ENCODE measurements at places on chromosomes 3 and 15.

DNA sequence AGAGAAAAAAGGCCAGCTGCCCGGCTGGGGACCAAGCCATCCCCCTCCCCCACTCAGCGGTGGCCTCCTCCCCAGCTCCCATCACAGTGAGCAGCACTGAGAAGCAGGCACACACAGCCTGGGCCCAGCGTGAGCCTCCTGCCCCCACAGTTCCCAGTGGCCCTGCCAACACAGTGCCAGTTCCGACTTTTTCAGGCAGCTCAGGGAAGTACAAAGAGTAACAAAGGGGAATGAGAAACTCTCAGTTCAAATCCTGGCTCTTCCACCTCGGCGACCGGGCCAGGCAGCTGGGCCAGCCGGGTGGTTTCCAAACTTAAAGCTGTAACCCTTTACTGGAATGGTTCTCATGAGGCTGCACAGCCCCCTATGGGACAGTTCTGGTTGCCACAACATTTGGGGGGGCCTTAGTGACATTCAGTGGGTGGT is 18.5 kb downstream of the TNK2 start:
- DNase-seq, result no peak

GRCh38 chr15:47675735-47676134 is 41.6 kb upstream of the SEMA6D start:
- DNase-seq, result no peak

DNA sequence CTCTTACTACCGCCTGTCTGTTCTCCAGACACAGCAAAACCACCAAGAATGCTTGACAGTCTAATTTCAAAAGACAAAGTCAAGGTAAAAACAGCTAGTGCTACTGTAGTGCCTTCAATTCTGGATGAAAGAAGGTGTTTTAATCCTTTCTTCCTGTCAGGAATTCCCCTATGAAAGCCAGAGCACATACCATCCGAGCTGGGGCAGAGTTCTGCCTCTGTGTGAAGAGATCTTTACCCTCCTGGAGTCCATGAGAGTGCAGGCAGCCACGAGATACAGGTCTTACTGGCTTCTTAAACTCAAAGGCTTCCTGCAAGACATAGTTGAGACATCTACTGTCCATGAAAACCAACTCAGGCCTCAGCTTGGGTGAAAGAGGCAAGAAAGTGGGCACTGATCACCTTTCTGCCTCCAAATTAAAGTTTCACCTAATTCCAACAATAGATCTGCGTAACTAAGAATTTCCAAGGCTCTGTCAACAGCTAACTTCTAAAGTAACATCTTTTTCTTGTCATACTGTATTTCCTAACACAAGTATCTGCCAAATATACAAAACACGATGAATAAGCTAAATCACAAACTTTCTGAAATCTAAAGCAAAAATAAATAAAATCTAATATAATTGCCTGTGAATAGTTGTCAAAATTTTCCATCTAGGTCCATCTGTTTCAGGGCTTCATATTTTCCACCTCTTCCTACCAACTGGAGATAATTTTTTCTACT is 7.5 kb downstream of the CDC25A start:
- DNase-seq, result no peak

DNA sequence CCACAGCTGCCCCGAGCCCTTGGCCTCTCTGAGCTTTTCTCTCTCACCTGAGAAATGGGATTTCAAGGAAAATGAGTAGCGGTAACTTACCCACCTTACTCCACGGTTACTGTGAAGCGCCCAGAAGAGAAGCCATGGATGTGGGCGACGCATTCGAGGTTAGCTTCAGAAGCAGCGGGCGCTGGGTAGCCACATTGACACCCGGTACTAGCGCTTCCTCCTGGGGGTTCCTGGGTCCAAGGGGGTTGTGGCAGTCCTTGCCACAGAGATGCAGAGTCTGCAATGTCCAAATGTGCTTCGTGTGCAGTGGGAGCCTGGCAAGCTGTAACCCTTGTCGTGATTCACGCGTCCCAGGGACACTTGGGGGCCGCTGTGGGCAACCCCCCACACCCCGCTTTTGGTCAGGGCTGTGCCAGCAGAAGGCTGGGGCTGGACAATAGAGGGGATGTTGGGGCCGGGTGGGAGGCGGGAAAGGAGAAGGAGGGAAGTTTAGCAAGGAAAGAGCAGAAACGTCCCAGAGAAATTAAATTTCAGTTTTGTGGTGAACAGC is 41.4 kb upstream of the FURIN start:
- DNase-seq, result no peak

- DNase-seq, result no peak
These were observed 302.9 kb upstream of the RASGRP1 start for GRCh38 chr15:38867556-38867955.

DNA sequence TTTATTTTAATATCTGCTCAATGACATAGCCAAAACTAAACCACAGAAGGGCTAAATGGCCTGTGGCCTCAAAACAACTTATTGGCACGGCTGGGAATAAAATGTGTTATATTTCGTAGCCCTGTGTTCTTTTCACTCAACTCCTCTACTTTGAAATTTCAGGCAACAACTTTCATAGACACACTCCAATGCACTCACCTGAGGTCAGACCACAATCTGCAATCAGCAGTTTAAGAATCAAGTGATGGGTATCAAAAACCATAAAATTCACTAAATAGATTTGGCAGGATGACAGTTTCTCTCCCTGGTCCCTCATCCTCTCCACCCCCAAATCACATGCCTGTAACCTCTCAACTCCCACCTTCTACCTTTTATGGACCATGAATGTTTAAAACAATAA is 2.0 kb upstream of the CD200R1 start:
- no peak for DNase-seq

DNA sequence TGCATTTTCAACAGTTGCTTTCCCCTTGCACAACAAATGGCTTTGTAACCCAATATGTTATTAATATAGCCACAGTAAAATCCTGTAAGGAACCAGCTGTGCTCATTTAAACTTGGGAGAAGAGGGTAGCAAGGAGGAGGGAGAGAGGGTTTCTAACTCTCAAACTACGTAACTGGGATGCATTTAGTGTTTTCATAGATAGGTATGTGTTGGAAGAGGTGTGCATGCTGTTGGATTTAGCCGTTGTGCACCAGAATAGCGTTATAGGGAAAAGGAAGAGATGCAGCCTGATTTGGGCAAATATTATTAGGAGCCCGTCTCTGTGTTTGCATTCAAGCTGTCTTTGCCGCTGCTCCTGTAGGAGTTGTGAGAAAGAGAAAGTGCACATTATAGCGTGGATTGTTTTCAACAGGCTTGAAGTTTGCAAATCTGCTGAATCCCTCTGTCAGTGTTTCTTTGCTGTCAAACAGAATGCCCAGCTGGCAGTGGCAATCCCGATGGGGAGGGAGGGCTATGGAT is 39.4 kb downstream of the ARPP21 start:
- no peak for DNase-seq

- no peak for DNase-seq
These were observed 7.9 kb downstream of the LRRC31 start for GRCh38 chr3:169861871-169862270.

- DNase-seq, result no peak
These were observed 30.4 kb downstream of the NFKBIZ start for GRCh38 chr3:101879623-101880284.

GRCh38 chr3:177320765-177321247 is 123.5 kb upstream of the TBL1XR1 start:
- DNase-seq, result no peak

DNA sequence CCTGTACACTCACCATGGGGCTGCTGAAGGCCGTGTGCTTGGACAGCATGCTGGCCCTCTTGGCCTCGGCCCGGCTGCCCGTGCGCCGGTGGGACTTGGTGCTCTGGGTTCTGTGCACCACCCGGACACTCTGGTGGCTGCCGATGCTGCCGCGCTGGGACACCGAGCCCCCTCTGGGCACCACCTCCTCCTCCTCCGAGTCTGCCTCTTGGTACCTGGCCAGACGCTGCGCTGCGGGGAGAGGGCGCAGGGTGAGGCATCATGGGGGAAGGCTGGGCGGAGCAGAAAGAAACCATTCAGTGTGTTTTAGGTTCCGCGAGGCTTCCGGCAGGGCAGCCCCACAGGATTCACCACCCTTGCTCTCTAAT is 145.0 kb downstream of the ATP10A start:
- no peak for DNase-seq

DNA sequence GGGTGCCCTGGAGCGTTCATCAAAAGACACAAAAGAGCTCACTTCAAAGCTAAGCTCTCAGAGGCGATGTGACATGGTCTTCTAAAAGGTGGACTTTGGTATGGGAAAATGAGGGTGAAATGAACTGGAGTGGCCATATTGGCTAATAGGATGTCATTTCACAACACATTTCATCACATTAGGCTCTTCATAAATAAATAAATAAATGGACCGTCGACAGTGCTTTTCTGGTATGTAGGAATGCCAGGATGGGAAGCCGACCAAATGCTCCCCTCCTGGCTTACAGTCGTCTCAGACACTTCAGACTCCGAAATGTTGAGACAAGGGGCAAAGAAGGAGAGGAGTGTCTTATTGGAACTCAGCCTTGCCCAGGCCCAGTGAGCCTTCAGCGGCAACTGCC is 383.0 kb downstream of the NTRK3 start:
- DNase-seq, result no peak

- no peak for DNase-seq
These were observed 27.0 kb upstream of the TFG start for GRCh38 chr3:100682056-100682853.

DNA sequence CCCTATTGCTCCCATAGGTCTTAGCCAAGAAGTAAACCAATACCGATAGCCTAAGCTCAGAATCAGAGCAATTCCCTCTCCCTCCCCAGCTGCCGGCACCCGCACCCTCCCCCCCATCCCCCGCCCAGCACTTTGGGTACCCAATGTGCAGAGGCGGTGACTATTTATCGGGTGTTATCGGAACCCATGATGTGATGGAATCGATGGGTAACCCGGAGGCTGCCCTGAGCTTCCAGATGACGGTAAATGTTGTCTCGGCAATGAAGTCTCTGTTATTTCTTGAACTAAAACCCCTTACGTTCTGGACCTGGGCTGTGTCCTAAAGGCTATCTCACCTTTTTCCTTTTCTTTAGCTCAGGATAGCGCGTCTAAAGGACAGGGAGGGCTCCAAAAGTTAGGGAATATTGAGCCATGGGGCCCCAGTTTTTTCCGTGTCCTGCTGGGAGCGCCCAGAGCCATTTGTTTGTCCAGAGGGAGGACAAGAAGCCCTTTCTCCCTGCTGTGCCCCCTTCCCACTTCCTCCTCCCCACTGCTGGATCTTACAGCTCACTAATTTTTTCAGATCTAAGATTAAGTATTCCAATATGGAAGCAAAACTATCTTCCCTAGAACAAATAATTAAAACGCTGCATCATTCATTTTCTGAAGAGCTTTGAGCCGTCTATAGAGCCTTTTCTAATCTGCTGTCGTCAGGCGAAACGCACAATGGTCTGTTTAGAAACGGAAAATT is 1.5 kb downstream of the SLITRK3 start:
- DNase-seq, result no peak

GRCh38 chr3:108780235-108780634 is 23.0 kb upstream of the RETNLB start:
- no peak for DNase-seq

DNA sequence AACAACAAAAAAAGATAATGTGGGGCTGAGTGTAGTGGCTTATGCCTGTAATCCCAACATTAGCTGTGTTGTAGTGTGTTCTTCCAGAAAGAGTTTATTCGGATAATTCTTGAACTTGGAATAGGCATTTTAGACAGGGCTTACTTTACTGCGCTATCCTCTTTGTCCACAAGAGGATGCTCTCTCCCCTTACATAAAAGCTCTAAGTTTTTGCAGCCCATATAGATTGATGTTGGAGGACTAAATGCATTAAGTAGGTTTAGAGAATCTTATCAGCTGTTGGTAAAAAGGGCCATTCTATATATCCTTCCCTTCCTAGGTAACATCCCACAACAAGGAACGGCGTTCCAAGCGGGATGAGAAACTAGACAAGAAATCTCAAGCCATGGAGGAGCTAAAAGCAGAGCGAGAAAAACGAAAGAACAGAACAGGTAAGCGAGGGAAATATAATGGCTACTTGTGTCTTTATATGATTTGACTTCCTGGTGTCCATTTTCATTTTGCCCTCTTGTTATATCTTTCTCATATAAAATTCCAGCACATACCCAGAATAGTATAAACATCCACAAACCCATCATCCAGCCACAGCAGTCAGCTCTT is 27.8 kb upstream of the ITPKA start:
- DNase-seq, result no peak

DNA sequence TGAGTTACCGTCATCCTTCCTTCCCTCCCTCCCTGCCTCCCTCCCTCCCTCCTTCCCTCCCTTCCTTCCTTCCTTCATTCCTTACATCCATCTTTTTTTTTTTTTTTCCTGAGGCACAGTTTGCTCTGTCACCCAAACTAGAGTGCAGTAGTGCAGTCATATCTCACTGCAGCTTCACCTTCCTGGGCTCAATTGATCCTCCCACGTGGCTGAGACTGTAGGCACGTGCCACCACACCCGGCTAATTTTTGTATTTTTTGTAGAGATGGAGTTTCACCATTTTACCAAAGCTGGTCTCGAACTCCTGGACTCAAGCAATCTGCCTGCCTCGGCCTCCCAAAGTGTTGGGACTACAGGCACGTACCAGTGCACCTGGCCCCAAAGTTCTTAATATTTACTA is 25.8 kb downstream of the USP3 start:
- no peak for DNase-seq

DNA sequence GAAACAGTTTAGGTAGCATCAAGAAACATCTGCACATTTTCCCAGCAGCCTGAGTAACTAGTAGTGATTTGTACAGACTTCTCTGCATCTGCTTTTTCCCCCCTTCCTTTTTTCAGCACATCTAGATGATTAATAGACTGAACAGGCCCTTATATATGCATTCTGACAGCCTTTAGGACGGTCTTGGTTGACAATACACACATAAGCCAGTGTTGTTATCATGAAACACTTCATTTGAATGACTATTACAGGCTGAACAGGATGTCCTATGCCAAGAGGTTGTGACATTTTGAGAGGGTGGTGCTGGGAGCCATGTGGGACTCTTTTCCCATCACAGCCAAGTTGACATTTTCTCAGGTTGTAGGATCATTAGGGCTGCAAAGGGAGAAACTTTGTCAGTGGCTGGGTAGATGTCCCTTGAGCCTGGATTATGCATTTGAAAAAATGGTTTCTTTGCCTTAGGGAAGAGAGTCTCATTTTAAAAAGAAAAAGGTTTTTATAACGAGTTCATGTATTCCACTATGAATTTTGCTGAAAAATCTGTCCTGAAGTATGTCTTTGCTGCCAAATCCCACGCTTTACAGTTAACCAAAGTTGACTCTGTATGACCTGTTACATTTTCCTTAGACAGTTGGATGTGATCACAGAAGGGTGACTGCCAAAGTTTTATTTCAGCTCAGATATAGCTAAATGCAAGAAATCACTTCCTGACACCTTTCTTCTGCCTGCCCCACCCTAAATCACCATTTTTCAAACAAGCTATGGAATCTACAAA is 73.7 kb downstream of the FILIP1L start:
- DNase-seq, result no peak

DNA sequence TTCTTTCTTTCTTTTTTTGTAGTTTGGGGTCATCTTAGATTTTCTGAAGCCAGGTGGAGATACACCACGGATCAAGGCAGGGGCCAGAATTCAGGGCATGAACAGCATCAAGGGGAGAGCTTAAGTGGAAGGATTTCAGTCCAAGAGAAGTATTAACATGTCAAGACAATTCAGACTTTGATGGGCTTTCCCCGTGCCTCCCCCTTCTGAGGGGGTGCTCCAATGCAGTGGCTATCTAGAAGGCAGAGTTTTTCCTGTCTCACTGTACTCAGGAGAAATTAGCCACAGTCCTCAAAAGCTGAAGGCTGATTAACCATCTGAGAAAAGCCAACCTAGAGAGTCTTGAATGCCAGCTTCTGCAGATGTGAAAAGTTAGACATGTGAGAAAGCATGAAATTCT is 127.3 kb downstream of the TGFBR2 start:
- DNase-seq, result no peak

- no peak for DNase-seq
These were observed 198.4 kb upstream of the UBE2E1 start for GRCh38 chr3:23607184-23607847.
